ENCODE measurements at places on chromosomes 7 and 10.

GRCh38 chr7:132398253-132398925 lies 177.9 kb downstream of the PLXNA4 start:
- no peak for DNase-seq

- DNase-seq = no peak
These were observed 11.4 kb downstream of the NHLRC2 start for GRCh38 chr10:113865901-113866300.

DNA sequence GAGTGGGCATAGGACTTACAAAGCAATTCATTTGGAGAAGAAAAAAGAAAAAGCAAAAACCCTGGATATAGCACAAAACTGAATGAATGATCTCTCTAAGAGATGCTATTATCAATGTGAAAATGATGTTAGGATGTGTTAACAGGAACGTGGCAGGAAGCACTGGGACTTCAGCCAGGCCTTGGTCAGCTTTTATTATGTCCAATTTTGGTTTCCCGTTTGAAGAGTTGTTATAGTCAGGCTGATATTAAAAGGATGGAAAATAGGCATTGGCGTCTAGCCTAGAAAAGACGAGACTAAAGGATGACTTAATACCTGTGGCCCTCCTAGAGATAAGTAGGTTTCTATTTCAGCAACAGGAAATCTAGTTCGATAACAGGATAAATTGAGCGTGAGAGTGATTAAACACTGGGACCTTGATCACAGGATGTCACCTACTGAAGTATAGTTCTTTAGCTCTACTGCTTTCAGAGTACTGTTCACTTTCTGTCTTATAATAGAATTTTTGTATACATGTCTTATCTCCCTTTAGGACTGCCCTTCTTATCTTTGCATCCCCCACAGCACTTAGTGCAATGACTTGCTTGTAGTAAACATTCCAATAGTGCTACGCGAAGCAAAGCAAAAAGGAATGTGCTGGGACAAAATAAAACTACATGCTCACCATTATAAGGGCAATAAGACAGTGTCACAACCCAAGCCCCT lies 99.8 kb upstream of the AGBL3 start:
- no peak for DNase-seq

GRCh38 chr7:130468612-130469011 lies 23.3 kb upstream of the MEST start:
- no peak for DNase-seq

DNA sequence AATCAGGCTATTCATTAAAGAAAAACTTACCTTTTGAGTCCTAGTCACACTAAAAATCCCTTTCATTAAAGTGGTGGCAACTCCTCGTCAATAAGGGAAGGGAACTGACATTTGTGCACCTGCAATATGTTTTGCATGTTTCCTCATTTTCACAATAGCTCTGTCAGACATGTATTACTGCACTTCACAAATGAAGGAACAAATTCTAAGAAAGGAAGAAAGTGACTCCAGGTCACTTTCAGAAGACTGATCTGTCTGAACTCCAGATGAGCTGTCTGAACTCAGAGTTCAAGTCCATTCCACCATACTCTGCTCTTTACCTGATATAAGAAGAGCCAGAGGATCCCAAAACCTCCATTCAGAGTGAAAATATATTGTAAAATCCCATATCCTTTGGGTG lies 50.3 kb upstream of the GSAP start:
- no peak for DNase-seq

GRCh38 chr10:98885378-98885777 lies 350.3 kb downstream of the HPSE2 start:
- no peak for DNase-seq

- DNase-seq = no peak
These were observed 891.1 kb downstream of the NXPH1 start for GRCh38 chr7:9324513-9324912.

- DNase-seq = no peak
These were observed 18.8 kb downstream of the MRPS24 start for GRCh38 chr7:43850348-43851116.

DNA sequence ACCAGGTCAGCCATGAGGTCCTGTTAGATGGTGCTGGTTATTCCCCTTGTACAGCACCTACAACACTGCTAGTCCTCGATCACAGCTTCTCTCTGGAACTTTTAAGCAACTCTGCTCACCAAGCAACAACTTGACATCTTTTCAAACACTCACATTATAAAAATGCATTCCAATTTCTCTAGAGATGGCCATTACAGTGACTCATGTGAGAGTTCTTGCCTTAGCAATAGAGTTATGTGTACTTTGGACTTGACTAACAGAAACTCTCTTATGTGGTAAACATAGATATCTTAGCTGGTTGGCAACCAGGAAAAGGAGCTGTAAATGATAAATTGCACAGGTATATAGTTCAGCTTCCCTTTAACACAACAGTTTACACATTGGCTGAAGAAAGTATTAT lies 122.2 kb downstream of the PDE1C start:
- peak; percentile 93 for DNase-seq

- DNase-seq = no peak
These were observed 371.8 kb upstream of the KCND2 start for GRCh38 chr7:119900996-119901672.

- no peak for DNase-seq
These were observed at the start of gene CACNB2 for GRCh38 chr10:18140149-18140956. Gene CACNB2 (plus strand): TSS chr10:18140424.

DNA sequence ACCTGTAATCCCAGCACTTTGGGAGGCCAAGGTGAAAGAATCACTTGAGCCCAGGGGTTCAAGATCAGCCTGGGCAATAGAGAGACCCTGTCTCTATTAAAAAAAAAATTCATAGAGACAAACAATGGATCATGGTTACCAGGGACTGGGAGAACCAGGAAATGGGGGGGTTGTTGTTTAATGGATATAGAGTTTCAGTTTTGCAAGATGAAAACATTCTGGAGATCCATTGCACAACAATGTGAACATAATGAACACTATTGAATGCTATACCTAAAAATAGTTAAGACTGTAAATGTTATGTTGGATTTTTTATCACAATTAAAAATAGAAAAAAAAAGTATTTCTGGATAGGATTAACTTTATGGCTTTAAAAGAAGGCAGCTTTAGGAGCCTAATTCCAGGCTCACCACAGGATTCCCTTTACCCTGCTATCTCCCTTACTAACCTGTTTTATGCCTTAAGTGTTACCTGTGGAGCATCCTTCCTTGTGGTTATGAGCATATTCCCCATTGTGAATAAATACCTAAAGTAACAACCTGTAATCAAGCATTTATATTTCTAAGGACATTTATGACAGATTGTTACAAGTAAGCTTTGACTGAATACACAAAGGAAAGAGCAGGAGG lies 45.1 kb upstream of the SGCE start:
- no peak for DNase-seq

DNA sequence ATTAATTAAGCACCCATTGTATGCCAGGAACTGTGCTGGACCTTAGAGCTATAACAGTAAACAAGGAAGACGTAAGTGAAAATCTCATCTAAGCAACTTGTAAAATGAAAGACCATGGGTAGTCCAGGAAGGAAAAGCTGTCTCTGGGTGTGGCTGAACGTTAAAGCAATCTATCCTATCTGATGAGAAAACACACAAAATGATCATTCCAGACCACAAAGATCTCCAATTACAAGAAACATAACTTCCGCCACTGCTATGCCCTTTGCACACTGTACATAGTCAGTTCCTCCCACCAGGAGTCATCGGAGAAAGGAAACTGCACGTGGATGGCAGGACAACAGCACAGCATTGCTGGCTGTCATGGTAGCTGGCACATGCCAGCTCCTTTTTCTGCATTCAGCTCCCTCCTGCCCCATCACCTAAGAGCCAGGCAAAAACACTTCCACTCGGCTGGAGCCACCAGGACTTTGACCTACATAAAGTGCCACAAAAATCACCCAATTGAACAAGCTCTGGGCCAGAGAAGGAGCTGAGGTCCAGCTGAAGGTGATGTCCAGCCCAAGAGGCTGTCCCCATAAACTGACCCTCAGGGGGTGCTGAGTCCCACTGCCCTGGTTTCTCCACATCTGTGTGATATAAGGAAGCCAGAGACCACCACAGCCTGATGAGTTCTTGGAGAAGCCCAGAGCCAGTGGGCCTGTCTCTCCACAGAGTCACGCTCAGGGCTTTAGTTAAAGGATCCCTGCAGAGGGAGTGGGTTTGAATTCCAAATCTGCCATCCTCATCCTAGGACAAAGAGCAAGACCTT lies 56.4 kb downstream of the STEAP1B start:
- DNase-seq = no peak

- DNase-seq = no peak
These were observed 186.9 kb upstream of the MGMT start for GRCh38 chr10:129280155-129280502.

GRCh38 chr10:46299536-46300369 lies 13.0 kb downstream of the ANTXRL start:
- no peak for DNase-seq

DNA sequence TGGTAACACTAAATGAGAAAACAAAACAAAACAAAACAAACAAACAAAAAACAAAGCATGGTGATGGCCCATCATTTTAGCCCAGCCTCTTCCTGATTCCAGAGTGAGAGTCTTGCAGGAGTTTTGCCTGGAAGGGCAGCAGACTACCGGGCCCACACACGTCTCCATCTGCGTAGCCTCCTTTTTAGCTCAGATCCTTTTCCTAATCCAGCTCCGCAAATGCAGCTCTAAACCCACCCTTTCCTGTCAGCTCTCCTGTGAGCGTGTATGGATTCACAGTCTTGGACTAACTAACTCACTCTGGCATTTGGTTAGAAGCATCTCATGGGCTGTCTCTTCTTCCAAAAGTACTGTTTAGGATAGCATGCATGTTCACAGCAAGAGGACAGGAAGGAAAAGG lies 14.0 kb downstream of the OR9A4 start:
- DNase-seq = no peak

DNA sequence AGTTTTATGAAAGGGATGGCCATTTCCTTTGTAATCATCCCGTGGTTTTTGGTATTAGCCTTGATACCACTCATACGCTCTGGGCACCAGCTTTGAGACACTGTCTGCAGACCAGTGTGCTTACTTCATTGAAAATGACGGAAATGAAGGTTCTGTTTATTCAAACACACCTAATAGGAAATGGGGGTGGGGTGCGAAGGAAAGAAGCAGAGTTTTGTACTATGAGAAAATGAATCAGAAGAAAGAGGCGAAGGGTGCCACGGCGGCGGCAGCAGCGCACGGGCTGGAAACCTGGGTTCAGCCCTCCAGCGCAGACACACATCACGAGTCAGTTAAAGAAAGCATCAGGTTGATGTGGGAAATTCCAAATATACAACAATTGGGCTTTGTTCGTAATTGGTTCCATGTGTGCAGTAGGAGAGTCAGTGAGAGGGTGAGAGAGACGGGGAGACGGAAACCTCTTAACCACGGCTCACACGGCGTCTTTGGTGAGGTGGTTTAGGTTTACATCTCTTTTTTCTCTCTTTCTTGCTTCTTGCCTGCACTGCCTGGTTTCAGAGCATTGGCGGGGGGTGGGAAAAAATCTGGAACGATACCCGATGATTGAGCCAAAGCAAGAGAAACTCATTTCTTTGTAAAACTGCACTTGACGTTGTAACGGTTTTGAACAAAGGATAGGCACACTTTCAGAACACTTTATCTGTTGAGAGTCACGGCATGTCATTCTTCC lies 321.2 kb downstream of the FRMD4A start:
- DNase-seq = peak; percentile 50

GRCh38 chr7:16299853-16300252 lies 121.5 kb downstream of the CRPPA start:
- DNase-seq = no peak

DNA sequence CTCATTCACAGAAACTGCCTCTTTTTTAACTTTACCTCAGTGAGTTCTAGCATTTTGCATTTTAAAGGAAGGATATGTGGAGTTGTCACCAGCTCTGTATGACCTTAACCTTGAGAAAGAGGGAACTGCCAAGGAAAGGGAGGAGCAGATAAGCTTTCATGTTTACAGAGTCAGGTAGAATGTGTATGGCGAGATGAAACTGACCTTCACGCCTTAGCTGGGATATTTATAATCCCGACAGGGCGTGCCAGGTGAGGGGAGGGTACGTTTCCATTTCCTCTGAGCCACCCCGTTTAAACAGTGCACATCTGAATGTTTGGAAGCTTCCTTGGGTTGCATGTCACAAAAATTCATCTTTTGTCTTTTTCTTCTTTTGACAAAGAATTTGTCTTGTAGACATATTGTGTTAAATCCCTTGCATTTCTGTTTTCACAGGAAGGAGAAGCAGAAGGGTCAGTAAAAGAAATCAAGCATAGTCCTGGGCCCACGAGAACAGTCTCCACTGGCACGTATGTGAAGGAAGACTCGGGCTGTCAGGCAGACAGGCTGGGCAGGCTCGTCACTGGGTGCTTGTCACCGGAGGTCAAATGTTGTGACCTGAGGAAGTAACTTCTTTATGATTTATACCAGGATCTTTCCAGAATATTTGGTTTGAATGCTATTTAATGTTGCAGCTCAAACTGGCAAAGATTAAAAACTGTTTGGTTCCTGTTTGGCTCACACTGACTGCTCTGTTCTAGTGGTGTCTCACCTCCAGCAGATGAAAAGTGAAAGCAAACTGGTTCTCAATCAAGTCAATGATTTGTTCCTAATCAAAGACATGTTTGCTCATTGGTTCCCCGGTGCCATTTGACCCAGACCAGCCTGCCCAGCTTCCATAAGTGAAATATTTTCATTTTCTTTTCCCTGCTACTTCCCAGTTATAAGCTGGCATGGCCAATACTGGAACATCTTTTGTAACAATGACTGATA lies 16.2 kb downstream of the OPTN start:
- DNase-seq = no peak

GRCh38 chr10:27020243-27020642 lies 80.1 kb downstream of the ANKRD26 start:
- DNase-seq = no peak

GRCh38 chr10:71312811-71313789 lies 6.0 kb upstream of the SLC29A3 start:
- no peak for DNase-seq

GRCh38 chr10:133544506-133544905 lies 17.3 kb downstream of the CYP2E1 start:
- no peak for DNase-seq

GRCh38 chr7:17118412-17118811 lies 180.0 kb upstream of the AHR start:
- DNase-seq = no peak

DNA sequence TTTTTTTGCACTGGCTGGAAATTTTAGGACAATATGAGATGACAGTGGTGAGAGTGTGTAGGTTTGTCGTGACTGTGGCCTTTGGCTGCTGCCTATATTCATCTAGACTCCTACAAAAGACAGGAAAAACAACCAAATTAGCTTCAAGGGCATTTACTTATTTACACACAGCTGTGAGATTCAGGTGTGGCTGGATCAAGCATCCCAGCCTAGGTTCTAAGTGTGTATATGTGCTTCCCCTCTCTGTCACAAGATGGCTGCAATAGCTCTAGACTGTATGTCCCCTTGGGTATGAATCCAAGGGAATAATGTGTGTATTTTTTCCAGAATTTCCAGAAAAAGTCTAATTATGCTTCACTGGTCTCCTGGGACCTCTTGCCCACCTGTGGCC lies 25.5 kb upstream of the INPP5A start:
- no peak for DNase-seq

DNA sequence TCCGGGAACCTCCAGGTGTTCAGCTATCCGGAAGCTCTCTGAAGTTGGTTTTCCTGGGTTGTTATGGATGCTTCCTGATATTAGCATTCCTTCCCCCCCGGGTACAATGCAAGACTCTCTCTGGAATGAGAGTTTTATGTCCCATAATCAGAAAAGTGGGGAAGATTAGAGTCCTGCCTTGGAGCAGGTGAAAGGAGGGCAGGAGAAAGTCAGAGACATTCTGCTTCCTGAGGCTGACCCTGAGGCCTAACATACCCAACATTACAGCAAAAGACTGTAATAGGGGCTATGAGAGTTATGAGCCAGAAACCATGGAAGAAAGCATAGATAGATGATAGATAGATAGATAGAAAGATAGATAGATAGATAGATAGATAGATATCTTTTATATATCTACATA lies 36.9 kb downstream of the PRPS1L1 start:
- DNase-seq = no peak
